Activated T-cell treated with anti-CD3 and anti-CD28 coated beads, Interleukin-2, amount 50 U/mL, for 72 hours (primary cell): ENCODE measurements at places on chromosomes 4 and X. TPM values are rescaled to one million over a fixed set of nuclear protein-coding genes. Genes with fewer than 3 reads are reported as not detected.

DNA sequence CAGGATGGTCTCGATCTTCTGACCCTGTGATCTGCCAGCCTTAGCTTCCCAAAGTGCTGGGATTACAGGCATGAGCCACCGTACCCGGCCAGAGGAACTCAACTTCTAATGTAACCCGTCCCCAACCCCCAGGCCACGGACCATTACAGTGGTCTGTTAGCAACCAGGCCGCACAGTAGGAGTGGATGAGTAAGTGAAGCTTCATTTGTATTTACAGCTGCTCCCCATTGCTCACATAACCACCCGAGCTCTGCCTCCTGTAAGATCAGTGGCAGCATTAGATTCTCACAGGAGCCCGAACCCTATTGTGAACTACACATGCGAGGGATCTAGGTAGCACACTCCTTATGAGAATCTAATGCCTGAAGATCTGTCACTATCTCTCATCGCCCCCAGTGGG lies 119.6 kb downstream of the SHROOM3 start:
- no peak overlapping the region for H3K27ac ChIP-seq
- H3K27me3 ChIP-seq: peaks cover 3% of the 10 kb centered on the region
- H3K4me1 ChIP-seq: no peaks in the 10 kb centered on the region
- DNase-seq: no peak

GRCh38 chr4:40405193-40405592 lies 70.1 kb downstream of the CHRNA9 start:
- H3K4me3 ChIP-seq: no peak overlapping the region
- H3K36me3 ChIP-seq: peaks cover 15% of the 10 kb centered on the region
- H3K27ac ChIP-seq: no peak overlapping the region

- H3K27ac ChIP-seq: no peak overlapping the region
- no peak for DNase-seq
- no peak overlapping the region for H3K4me3 ChIP-seq
- no peaks in the 10 kb centered on the region for H3K27me3 ChIP-seq
- no peaks in the 10 kb centered on the region for H3K36me3 ChIP-seq
Measured at GRCh38 chr4:85408301-85408700, 66.6 kb upstream of the ARHGAP24 start.

DOK7 gene
- not detected for total RNA-seq

GRCh38 chr4:5979981-5980380 lies 38.2 kb downstream of the C4orf50 start:
- no peak for DNase-seq
- no peak overlapping the region for H3K27ac ChIP-seq
- H3K27me3 ChIP-seq: peaks cover 19% of the 10 kb centered on the region
- H3K4me3 ChIP-seq: no peak overlapping the region
- H3K36me3 ChIP-seq: peaks cover 10% of the 10 kb centered on the region
- no peaks in the 10 kb centered on the region for H3K4me1 ChIP-seq

GPR173 gene
- total RNA-seq: 0.31 TPM

DNA sequence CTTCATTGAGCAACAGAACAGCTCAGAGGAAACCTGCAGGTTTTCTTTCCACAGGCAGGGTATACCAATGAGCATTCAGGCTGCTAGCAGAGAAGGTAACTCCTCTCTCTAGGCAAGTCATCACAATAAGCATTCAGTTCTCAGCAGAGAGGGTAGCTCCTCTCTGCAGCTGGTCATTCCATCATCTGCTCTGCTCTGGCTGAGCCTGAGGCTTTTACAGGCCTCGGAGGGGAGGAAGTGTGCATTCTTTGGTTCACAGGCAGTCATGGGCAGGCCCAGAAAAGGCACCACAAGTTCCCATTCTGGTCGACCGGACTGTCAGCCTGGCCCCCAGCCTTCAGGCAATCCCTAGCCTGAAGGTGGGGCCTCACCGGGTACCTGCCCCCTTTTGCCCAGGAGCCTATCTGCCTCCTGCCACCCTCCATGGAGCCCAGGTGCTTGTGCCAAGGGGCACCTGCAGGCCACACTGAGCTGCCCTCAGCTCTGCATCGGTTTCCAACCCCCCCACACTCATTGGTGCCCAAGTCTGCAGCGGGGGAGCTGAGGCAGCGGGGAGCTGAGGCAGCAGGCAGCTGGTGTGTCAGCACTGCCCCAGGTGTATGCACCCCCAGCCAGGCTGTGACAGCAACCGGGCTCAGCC lies 83.1 kb downstream of the PRDM5 start:
- H3K4me1 ChIP-seq: peaks cover 9% of the 10 kb centered on the region
- peaks cover 10% of the 10 kb centered on the region for H3K27me3 ChIP-seq
- H3K27ac ChIP-seq: no peak overlapping the region

- H3K4me3 ChIP-seq: no peak overlapping the region
- H3K36me3 ChIP-seq: no peaks in the 10 kb centered on the region
- H3K27me3 ChIP-seq: peaks cover under 1% of the 10 kb centered on the region
- DNase-seq: no peak
- H3K27ac ChIP-seq: no peak overlapping the region
Measured at GRCh38 chr4:991451-992296, 1.5 kb downstream of the SLC26A1 start.

DNA sequence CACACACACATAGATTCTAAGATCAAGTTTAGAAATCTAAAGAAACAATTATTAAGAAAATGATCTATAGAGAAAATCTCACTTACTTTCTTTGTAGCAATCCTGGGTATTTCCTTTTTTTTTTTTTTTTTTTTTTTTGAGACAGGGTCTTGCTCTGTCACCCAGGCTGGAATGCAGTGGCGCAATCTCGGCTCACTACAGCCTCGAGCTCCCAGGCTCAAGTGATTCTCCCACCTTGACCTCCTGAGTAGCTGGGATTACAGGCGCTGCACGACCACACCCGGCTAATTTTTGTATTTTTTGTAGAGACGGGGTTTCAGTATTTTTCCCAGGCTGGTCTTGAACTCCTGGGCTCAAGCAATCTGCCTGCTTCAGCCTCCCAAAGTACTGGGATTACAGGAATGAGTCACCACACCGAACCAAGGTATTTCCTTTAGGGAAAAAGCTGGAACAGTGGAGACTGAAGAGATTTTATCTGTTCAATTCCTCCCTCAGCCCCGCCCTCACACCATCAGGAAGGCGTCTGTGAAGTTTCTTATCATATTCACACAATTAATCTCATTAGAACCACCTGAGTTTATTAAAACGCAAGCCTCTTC lies at the start of gene TRIML2:
Gene TRIML2 (minus strand): TSS at position 447 of the 599 bp plus-strand sequence. CDS start 4,235 bp downstream, outside the sequence.
- no peaks in the 10 kb centered on the region for H3K27me3 ChIP-seq
- no peak within 1 kb of the TSS for H3K27ac ChIP-seq
- H3K4me1 ChIP-seq: no peaks in the 10 kb centered on the region

TEX13C gene
- total RNA-seq: not detected
